T1000 (cell line): ENCODE measurements at places on chromosomes 7 and 10.

- no peak for DNase-seq
These were observed 4.6 kb upstream of the PFKFB3 start for GRCh38 chr10:6198171-6198570.

DNA sequence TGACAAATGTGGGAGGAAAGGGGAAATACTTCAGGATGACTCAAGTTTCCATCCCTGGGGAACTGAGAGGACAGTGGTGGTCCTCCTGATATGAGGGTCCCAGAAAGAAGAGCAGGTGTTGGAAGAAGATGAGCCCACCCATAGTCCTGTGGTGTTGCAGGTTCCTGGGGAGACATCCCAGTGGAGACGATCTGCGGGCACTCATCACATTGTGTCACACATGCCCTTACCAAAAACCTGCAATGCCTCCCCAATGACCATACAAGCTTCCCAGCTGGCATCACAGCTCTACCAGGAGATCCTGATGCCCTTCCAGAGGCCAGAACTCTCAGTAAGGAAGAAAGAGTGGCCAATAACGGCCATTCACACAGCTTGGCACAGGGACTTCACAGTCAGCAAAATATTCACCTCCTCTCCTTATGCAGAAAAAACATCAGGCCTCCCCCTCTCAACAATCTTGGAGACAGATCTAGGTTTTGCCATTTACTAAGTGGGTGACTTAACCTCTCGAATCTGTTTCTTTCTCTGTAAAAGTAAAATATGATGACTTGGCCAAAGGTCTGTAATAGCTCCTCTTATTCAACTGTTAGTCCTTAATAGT is 9.0 kb downstream of the PUS7 start:
- no peak for DNase-seq

DNA sequence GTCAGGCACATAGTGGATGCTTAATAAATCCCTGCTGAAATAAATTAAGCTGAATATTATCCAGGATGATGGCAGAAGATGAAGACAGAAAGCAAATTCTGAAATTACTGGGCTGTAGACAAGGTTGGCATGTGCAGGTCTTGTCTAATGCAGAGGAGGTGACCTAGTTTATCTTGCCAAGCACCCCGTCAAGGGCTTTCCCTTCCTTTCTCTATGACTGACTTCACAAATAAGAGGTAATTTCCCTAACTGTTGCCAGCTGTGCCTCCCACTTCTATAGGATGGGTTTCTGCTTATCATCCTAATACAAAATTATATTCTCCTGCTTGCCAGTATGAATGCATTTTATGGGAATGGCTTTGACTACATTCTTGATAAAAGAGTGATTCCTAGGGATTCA is 38.0 kb downstream of the LHFPL3 start:
- DNase-seq: no peak

- DNase-seq: no peak
These were observed 453.4 kb upstream of the CELF2 start for GRCh38 chr10:10564081-10564794.

- no peak for DNase-seq
These were observed 101.2 kb downstream of the RAB18 start for GRCh38 chr10:27605318-27605717.

GRCh38 chr7:84363741-84364140 is 169.2 kb upstream of the SEMA3A start:
- DNase-seq: no peak

- DNase-seq: no peak
These were observed 11.4 kb downstream of the NPVF start for GRCh38 chr7:25216837-25217236.

GRCh38 chr7:3558400-3558799 is 257.3 kb downstream of the SDK1 start:
- DNase-seq: no peak

DNA sequence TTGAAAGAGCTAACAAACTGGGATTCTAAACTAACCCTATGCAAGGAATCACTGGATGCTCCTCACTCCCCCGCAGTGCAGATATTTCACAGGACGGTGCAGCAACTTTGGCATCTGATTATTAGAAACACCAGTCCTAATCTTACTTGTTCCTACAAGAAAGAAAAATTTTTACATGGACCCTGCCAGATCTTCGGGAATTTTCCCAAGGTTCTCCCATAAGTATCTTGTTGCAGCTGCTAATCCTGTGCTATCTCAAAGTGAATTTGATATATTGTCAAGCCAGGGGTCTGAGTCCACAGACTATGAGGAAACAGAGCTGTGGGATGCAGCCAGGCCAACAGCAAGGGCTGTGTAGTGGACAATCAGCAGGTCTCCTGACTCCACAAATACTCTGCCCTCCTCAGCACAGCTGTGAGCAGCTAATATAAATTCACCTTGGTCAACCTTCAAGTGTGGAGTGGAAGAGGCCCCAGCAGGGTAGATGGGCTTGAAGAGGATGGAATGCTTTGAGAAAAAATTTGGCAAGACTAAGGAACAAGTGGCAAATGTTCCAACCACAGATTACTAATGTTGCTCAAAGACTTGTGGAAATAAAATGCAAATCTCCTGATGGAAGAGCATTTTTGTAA is 25.6 kb downstream of the VSTM4 start:
- no peak for DNase-seq

DNA sequence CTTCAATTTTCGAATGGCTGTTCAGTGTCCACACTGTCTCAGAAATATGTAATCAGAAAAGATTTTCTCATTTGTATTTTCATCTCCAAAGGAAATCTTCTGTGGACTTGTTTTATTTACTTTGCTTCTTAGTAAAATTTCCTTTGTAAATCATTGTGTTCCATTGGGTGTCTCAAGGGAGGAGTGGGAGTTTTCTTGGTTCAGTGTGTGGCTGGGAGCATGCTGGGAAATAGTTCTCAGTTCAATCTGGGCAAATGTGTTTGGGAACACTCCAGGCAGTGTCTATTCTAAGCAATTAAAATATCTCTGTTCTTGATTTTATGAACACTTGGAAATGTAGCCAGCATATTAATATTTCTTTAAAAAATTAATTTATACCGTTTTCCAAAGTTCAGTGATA is 1019.8 kb downstream of the CNTNAP2 start:
- DNase-seq: no peak

DNA sequence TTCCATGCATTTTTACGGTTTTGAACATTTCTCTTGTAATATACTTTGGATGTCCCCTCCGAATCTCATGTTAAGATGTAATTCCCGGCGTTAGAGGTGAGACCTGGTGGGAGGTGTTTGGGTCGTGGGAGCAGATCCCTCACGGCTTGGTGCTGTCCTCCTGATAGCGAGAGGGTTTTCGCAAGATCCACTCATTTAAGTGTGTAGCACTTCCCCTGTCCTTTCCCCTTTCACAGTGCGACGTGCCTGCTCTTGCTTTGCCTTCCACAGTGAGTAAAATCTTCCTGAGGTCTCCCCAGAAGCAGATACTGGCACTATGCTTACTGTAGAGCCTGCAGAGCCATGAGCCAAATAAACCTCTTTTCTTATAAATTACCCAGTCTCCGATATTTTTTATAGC is 6.6 kb downstream of the GPR141 start:
- no peak for DNase-seq

- DNase-seq: no peak
These were observed 1.9 kb upstream of the GPER1 start for GRCh38 chr7:1085910-1086421.

GRCh38 chr7:24851786-24852185 is 94.5 kb upstream of the GSDME start:
- no peak for DNase-seq

DNA sequence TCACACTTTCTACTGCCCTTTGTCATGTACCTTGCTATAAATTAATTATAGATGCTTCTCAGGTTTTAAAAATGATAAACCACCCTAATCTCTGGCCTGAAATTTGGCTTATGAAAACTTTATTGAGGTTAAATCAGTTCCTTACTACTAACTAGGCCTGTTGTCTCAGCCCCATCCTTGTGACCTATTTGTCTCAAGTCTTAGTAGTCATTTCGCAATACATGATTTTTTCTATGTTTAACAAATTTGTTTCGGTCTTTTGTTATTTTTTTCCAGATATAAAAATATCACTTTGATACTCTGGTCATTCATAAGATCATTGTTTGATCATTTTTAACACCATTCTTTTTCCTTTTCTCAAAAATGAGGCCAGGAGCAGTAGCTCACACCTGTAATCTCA is 411.6 kb downstream of the GFRA1 start:
- no peak for DNase-seq

GRCh38 chr7:51276967-51277366 is 39.6 kb downstream of the COBL start:
- DNase-seq: no peak

- no peak for DNase-seq
These were observed 3.1 kb downstream of the SAR1A start for GRCh38 chr10:70167246-70167645.

DNA sequence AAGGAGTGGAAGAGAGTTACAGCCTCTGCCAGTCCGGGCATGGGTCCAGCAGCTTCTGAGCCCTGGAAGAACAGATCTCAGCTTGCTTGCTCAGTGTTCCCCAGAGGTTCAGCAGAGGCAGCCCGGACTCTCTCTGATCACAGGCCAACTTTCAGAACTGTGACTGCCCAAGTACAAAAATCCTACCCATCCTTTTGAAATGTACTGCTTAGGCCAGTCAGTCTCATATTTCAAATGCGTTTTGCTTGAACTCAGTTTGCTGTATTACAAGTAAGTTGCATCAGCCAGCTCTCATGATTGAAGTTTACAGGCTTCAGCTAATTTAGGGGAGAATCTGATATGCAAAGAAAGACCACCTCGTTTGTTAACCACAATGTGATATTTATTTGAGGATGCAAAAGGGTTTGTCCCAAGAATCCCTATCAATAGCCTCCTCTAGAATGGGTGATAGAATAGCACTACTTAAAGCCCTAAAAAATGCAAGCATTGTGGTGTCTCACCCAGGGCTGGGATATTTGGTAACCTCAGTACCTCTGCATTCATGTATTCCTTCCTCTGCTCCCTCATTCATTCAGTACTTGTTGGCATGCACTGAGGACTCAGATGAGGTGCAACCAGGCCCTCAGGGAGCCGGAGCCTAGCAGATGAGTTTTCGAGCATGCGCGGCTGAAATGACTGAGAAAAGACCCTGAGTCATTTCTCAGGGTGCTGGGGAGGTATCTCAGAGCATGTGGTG is 7.0 kb downstream of the AIMP2 start:
- DNase-seq: no peak

DNA sequence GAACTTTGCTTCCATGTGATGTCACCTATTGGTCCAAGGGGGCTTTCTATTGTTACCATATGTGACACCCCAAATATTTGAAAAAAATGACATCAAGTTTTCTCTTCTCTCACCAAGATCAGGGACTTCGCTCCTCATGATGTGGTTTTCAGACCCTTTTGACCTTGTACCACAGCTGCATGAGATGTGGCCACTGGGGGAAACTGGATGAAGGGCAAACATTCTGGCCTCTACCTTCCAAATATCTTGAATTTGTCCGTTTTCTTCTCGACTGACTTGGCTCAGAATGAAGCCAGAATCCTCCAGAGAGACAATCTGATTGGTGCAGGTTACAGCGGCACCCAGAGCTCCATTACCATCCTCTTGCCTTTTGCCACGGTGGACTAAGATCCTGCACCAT is 122.7 kb downstream of the PRKCQ start:
- no peak for DNase-seq

DNA sequence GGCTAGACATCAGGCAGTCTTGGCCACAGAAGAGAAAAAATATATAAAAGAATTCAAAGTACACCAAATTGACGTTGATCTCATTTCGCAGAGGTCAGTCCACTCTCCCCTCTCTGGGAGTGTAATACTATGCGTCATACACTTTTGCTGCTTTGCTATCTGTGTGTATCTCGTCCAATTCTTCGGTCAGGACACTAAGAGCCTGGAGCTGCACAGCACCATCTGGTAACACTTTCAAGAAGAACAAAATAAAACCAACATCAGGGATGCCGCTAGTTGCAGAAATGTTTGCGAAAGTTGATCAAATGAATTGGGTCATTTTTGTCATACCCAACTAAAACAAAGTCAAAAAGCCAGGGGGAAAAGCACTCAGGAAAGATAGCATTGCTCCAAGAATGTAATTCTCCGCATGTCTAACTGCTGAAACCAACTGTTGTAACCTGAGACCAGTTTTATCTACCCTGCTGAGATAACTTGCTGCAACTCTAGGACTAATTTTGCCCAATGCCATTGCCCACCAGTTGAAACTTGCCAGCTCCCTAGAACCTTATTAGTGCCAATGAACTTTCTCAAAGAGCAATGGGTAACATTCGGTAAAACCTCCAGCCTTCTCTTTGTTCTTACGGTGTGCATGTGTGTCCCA is 23.0 kb downstream of the TMEM176A start:
- no peak for DNase-seq

DNA sequence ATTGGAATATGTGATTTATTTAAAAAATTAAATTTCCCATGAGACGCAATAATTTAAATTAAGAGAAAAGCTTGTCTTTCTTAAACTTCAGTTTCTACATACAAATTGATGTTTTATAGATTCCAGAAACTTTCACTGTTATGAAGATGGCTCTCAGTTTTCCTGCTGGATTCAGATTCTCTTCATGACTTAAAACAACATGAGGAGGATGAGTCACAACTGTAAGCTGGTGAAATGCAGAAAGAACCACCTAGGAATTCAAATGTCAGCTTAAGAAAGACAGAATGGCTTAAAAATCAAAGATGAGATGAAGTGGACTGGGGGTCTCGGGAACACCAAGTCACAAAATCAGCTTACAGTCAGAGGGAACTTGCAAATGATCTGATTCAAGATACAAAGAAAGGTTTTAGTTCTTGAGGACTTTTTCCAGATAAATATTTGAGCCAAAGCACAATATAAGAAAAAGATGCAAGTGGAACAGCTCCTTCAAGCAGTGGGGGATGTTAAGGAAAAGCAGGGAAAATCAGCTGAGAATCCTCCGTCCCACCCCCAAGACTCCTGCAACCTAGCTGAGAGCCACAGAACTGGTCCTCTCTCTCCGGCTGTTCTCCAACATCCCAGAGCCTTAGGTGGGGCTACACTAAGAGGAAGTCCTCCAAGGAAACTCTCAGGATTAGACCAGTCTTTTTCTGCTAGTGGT is 279.8 kb downstream of the KCNMA1 start:
- DNase-seq: no peak

DNA sequence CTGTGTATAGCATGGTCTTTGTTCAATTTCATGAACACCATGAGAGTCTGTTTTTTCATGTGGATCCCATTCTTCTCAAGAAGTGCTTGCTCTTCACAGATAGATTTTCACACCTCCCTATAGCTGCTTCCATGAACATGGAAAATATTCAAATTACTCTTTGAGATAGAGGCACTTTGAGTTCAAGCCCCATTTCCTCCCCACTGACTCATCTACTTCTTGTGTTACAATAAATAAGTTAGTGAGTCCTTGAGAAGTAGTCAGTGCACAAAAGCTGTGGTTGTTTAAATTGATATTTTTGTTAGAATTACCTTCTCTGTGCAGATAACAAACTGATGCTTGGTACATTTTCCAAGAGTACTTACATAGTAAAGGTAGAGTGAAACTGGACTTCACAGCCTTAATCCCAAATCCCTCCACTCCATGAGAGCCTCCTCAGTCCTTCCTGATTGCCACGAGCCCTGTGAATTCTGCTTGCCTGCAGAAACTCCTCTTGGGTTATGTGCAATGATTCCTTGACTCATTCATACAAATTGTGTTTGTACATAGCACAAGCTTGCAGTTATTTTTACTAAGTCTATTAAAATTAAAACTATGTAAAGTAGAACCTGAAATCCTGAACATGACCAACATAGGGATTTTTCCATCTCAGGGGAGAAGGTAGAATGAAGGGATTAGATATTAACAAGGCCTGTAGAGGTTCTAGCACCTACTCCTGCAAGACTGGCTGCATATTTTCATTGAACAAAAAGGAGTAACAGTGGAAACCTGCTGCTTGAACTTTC is 496.2 kb downstream of the TNS3 start:
- no peak for DNase-seq

- no peak for DNase-seq
These were observed 74.0 kb downstream of the FGFR2 start for GRCh38 chr10:121524157-121524817.

- DNase-seq: no peak
These were observed 180.3 kb upstream of the PLXNA4 start for GRCh38 chr7:132756484-132756990.
